ENCODE measurements at places on chromosomes 4 and X.

- DNase-seq = no peak
Observed at GRCh38 chr4:61182915-61183314, 17.2 kb upstream of the ADGRL3 start.

DNA sequence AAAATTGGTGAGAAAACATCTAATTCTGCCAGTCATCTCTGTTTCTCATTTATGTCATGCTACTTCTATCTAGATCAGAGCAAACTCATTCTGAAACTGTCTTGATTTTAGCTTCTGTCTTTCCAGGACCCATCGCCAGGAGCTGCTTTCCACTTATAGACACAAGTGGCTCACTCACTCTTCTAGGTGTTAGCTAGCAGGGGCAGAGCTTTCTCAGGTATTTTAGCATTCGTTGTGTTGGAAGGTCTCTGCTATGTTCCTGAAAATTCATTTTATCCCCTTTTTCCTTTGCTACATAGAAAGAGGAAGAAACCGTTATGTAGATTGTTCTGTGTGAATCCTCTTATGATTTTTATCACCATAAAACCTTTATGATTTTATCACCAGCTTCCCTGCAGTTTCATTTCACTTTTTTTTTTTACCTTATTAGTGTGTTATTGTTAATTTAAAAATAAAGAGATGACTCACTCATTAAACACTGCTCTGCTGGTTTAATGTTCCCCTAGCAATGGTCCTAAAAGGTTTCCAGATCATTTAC is 246.6 kb upstream of the AADAT start:
- no peak for DNase-seq

DNA sequence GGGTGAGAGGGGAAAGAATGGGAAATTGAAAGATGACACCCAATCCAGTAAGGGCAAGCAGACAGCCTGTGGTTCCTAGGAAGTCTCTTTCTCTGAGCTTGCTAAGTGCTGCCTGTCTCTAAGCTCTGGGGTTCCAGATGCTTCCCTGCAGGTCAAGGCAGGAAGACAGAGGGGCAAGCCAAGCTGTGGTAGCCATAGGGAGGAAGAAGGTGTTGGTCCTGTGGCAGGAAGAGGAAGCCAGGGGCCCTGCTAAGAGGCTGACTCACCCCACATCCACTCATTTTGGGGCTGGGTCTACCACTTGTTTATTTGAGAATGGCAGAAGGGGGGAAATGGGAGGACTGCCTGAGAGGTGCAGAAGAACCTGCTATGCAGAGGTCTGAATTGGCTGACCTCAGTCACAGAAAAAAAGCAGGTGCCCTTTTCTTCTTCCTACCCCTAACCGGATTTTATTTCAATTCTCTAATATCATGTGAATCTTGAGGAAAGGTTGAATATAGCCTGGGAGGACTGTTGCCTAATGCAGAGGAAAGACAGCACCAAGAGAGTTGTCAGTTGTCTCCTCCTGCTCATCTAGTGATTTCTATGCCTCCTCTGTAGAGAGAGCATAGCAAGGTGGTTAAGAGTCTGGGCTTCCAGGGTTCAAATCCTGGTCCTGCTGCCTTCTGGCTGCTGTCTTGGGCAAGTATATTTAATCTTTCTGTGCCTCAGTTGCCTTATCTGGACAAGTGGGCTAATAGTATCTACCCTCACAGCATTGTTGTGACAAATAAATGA is 27.4 kb downstream of the HOPX start:
- DNase-seq = no peak

DNA sequence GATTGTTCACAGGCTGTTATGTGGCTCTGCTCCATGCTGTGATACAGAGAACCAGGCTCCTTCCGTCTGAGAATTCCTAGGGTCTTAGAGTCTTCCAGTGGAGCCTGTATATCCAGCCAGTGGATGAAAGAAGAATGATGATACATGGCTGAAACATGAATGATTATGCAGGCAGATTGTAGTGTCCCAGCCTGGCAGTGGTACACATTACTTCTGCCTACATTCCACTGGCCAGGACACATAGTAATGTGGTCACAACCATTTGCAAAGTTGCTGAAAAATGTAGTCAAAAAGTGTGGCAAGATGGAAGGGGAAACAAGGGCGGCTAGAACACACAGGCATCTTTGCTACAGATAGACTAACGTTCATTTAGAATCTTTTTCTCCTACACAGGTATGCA is 4.5 kb upstream of the GBA3 start:
- no peak for DNase-seq

DNA sequence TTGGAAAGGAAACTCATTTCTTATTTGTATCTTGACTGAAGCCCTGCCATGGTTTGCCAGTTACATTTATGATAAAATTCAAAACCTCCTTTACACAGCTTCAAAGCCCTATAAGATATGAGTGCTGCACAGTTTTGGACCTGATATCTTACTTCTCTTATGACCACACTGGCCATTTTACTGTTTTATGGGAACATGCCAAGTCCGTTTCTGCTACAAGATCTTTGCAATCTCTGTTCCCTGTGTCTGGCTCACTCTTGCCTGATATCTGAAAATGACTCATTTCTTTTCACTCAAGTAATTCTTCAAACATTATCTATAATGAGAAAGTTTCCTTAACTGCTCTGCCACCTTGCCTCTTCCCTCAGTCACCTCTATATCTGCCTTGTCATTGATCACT is 247.3 kb downstream of the SPOCK3 start:
- no peak for DNase-seq

DNA sequence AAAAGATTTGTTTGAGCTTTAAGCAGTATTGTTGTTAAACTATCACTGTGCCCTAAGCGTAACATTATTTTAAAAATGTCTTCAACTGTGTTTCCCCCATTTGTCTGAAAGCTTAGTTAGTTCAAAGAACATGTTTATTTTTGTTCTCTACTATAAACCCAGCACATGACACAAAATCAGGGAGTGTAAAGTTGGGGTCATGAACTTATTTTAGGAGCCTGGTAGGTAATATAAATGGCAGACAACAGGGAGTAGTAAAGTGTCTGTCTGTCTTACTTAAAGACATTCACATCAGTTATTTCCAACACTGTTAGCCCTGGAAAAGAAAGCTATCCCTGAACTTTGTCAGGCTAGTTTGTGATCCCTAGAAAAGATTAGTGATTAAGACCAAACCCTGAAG is 3.9 kb downstream of the AIMP1 start:
- DNase-seq = no peak

DNA sequence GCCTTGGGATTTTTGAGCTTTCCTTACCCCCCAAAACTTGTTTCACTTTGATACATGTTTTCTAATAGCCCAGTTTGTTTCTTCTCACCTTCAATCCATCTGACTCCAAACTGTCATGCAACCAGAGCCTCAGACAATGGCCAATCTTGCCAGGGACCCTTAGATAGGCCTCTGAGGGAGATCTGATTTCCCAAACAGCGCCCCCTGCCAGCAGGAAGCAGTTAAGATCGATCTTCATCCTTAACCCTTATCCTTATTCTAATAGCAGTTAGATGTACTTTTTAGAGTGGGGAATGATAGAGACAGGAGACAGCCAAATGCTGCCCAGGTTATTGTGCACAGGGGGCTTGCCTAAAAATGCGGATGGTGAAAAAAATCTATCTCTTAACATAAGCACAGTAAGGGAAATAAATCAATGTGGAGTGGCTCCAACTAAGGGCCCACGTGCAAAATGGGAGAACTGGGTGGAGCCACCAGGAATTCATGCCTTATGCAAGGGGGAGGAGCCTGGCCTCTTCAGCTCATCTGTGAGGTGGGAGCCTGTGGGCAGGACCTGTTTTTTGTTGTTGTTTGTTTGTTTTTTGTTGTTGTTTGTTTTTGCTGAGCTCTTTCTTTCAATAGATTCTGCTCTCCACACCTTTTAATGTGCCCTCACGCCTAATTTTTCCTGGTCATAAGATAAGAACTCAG is 833.6 kb upstream of the AGA start:
- no peak for DNase-seq

- DNase-seq = no peak
Observed at GRCh38 chr4:84597450-84597849, 14.5 kb downstream of the CDS1 start.

Measured in stimulated activated CD8-positive, alpha-beta memory T cell treated with anti-CD3 and anti-CD28 coated beads, Interleukin-7, amount 100 ng/mL, for 1 hour (primary cell).